Activated CD4-positive, alpha-beta memory T cell treated with anti-CD3 and anti-CD28 coated beads for 36 hours (primary cell): ENCODE measurements at places on chromosomes 7 and 10.

DNA sequence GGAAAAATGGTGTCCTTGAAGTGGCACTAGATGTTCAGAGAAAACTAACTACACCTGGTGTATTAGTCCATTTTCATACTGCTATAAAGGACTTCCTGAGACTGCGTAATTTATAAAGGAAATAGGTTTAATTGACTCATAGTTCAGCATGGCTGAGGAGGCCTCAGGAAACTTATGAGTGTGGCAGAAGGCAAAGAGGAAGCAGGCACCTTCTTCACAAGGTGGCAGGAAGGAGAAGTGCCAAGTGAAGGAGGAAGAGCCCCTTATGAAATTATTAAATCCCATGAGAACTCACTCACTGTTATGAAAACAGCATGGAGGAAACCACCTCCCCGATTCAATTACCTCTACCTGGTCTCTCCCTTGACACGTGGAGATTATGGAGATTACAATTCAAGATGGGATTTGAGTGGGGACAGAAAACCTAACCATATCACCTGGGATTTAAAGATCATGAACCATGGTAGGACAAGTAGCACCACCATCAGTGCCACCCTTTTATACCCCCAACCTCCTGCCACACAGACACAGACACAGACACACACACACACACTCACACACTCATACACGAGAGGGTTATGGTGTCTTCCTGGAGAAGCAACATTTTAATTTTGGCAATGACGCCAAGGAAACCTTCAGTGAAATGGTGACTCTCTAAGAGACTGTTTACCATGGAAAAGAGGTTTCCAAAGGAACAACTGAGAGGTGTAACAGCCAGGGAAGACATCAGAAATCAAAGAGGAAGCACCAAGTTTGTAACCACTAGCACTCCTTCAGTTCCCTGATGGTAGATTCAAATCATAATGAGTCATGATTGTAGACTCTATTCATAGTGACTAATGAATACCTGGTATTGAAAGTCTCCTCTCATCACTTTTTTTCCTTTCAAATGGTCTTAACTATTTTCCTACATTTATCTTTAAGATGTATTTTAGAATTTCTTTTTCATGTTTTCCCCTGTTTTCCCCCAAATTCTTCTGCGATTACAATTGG lies 41.8 kb upstream of the WNT16 start:
- DNase-seq: no peak

DNA sequence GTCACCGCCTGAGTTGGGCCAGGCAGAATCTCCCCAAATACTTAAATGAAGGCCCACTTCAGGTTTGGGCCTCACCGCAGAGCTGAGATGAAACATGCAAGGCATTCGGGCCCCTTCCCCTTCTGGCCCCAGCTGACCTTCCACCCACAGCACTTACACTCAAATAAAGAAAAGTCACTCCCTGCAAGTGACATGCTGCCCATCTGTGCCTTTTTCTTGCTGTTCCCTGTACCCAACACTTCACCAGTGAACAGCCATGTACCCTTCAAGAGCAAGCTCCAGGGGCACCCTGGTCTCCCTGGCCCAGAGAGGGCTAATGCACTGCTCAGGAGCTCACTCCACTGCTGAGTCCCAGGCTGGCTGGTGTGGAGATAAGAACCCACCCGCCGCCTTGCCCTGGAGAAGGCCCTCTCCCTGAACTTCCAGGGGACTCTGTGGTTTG lies 40.7 kb downstream of the ZCCHC24 start:
- DNase-seq: no peak

DNA sequence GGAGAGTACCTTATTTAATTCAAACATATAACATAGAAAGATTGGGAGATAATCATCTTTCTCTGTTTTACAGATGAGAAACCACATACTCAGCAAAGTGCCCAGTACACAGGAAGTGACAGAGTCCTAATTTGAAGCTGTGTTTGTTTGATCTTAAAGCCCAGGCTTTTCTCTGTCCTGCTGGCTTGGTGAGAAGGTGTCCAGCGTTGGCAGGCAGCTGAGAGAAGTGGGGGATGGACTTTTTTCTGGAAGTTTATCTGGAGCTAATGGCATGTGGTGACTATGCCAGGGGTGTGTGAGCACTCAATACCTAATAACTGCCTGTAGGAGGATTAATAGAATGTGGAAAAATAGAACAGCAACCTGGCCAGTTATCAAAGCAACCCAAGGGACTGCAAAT lies 60.8 kb downstream of the NPSR1 start:
- DNase-seq: no peak

GRCh38 chr7:122767339-122767738 lies 64.6 kb upstream of the RNF148 start:
- DNase-seq: no peak

DNA sequence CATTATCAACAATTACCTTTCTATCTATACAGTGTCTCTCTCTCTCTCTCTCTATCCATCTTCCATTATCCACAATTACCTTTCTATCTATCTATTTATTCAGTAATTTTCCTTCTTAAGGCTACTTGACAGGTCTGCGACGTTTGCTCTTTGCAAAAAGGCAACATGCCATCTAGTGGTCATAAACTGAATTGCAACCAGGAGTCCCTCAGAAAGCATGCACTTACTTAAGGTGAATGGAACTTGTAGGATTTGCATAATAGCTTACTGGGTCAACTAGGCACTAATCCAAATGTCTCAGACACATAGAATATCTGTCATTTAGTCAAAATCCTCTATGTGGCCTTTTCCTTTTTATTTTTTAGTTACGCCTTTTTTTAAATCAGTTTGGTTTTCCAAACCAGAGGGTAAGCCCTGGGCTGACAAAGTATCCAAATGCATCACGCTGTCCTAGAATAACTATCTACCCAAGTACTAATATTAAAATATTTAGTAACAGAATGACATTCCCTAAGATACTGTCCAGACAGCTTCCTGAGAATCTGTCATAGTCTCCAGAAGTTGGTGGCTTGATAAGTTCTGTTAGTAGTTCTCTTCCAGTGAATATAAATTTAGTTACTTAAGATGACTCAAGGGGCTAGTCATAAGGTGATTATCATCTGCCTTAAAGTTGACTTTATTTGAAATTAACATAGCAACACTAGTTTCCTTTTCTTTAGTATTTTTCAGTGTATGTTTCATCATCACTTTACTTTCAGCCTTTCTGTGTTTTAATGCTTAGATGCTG lies 208.3 kb downstream of the PPP1R3A start:
- peak; percentile 24 for DNase-seq

GRCh38 chr10:44998146-44998631 lies 2.5 kb upstream of the ZNF22 start:
- DNase-seq: no peak

- DNase-seq: no peak
These were observed 7.4 kb upstream of the ZNF33A start for GRCh38 chr10:38003026-38003425.

DNA sequence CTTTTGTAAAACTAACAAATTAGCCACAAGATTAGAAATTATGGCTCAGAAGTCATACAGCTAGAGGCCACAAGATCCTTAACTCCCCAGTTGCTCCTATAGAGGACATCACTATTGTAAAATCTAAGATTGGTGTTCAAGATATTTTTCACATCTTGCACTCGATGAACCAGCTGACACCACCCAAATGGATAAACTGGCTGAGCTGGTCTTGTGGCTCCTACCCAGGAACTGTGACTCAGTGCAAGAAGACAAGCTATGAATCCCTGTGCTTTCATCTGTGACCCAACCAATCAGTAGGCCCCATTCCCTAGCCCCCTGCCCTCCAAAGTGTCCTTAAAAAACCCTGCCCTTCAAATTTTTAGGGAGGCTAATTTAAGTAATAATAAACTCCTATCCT lies 27.9 kb upstream of the R3HCC1L start:
- no peak for DNase-seq

GRCh38 chr7:36131026-36131425 lies 22.0 kb upstream of the EEPD1 start:
- no peak for DNase-seq

GRCh38 chr10:122445469-122445868 lies 9.0 kb upstream of the ARMS2 start:
- DNase-seq: no peak

DNA sequence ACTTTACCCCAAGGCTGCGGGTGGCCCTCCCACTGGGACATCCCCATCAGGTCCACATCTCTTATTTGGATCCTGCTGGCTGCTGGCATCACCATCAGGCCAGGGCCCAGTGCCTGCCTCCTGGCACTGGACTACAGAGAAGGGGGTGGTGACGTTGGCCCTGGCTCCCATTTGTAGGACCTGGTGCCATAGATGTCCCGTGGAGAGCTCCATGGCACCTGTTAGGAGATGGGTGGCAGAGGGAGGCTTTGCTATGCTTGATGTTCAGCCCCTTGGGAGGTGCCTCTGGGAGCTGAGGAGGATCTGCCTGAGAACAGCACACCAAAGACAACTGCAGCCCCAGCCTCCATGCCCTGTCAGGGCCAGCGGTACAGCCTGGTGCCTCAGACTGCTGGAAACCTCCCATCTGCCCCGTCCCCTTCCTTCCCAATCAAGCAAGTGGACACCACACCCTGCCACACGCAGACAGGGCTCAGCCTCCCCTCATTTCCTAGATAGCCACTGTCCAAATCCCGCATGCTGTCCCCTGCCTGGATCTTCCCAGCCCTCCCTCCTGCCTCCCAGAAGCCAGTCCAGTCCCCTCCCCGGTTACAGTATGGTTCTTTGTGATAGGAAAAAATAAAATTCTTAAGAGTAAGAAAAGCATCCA lies 230.0 kb upstream of the GRB10 start:
- DNase-seq: no peak

DNA sequence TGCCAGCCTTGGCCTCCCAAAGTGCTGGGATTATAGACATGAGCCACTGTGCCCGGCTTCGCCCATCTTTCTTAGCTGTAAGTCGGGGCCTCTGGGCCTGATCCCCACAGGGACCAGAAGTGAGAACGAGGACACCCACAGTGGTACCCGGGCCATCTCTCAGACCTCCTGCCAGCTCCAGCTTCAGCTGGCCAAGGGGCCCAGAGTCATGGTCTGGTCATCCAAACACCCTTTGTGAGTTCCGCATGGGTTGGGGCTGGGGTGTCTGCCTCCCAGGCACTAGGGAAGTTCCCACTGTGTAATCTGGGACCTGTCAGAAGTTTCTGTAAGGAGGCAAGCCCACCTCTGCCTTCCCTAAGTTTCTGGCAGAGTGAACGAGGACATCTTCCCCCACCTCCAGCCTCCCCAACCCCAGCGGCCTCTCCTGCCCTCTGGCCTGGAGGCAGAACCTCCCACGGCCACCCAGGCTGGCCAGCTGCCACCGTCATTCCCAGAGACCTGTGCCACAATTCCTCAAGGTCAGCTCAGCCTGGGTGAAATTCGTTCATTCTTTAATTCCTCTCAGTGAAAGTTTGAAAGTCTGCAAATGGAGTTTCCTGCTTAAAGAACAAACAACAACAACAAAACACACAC lies 19.5 kb upstream of the FOXL3 start:
- DNase-seq: no peak

GRCh38 chr7:36777855-36778254 lies 53.6 kb upstream of the AOAH start:
- DNase-seq: no peak

DNA sequence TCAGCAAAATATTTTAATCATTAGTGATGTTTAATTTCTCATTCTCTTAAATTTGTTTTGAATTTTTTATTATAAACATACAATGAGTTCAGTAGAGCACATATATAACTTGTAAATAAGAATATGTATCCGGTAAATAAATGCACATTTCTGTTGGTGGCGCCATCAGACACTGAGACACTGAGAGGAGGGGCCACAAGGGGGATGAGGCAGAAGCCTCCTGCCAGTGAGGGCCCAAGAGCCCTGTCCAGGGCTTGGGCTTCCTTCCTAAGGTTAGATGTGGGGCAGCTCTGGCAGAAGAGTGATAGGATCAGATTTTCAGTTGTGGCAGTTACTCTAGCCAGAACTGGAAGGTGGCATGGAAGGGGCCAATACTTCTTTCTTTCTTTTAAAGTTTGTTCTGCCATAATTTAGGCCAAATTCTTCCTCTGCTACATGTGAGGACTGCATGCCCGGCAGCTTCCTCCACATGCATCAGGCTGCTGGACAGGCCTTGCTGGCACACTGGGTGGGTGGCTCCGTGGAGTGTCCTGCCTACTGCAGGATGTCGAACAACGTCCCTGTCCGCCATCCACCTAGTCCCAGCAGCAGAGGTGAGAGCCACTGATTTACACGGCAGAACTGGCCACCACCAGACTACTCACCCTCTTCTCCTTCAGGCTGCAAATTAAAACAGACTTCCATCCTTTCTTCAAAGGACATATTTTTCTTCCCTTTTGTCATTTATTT lies 13.2 kb downstream of the PTPRN2 start:
- no peak for DNase-seq

GRCh38 chr10:92111336-92111939 lies 179.4 kb downstream of the CPEB3 start:
- DNase-seq: no peak

- no peak for DNase-seq
These were observed 304.4 kb downstream of the GRID1 start for GRCh38 chr10:86062198-86062550.

GRCh38 chr10:132193907-132194552 lies 7.3 kb downstream of the DPYSL4 start:
- DNase-seq: peak; percentile 30

GRCh38 chr7:148385009-148385682 lies 205.4 kb upstream of the C7orf33 start:
- DNase-seq: no peak

DNA sequence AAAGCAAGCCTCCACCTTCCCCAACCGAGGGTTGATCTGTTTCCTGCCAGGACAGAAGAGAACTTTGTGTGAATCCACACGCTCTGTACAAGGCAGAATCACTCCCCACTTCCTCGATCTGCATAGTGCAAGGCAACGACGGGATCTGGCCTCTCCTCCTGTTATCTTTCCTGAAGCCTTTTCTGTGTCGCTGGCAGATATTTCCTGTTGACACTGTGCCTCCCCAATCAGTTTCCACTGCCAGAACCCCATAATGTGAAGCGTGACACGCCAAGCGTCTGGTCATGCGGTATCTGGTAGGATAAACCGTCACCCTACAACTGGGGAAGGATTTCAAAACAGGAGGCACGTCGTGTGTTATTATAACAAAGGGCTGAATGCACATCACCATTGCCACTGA lies 57.2 kb downstream of the FAM171A1 start:
- no peak for DNase-seq

- DNase-seq: no peak
These were observed 154.5 kb downstream of the PLXDC2 start for GRCh38 chr10:19970717-19971116.

- peak; percentile 18 for DNase-seq
These were observed 158.7 kb upstream of the LANCL2 start for GRCh38 chr7:55206235-55207029.

GRCh38 chr7:131288450-131288849 lies 39.2 kb upstream of the MKLN1 start:
- DNase-seq: no peak

GRCh38 chr7:109176661-109177060 lies 607.0 kb downstream of the DNAJB9 start:
- DNase-seq: no peak

GRCh38 chr10:122233857-122234348 lies 37.2 kb upstream of the BTBD16 start:
- DNase-seq: no peak
